Activated T-cell treated with anti-CD3 and anti-CD28 coated beads for 24 hours (primary cell): ENCODE measurements at places on chromosomes 11 and 22.

DNA sequence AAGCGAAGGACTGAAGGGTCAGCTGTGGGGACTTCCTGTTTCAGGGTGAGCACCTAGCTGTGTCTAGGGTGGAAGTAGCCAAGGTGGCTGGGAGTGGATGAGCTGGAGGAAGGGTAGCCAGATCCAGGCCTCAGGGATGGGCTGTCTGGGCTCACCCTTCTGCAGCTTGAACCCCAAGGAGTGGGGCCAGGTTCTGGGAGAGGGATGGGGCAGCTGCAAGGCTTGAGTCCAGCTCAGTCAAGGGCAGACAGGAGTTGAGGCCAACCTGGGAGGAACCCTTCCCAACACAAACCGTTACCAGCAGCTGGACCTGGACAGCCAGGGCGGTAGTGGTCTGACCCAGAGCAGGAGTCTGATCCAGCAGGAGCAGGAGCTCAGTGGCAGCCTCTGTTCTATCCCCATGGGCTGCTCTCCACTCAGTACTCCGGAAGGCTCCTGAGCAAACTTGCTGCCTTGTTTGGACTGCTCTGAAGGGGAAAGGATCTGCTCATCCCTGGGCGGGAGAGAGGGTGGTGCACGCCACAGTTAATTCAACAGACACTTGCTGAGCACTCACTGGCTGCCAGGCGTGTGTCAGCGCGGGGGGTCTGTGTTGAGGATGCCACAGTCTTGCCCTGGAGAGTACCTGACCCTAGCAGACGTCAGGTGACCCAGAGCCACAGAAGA lies 53.8 kb upstream of the THY1 start:
- DNase-seq: no peak

GRCh38 chr11:67194096-67194495 lies 72.2 kb upstream of the GRK2 start:
- no peak for DNase-seq

DNA sequence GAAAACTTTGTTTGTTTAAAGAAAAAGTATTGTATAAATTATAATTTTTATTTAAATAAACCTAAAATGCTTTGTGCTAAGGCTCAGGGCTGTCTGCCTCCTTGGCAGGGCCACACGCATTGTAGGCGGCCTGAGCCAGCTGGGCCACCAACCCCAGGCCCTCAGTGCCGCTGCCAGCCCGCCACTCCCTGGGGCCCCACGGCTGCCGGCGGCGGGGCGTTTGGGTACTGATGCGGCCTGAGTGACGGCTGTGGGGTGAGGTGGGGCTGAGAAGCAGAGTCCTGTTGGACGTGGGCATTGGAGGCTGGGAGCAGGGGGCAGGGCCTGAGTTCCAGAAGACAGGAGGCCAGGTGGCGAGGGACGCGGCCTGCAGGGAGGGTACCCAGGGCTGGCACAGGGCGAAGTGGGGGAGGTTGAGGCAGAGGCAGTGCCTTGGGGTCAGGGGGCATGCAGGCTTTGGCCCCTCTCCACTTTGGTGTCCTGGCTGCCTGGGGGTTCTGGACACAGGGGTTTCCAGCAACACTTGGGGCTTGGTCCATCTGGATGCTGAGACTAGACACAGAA lies 58.3 kb downstream of the CERK start:
- DNase-seq: no peak

GRCh38 chr11:64000740-64001483 lies 14.7 kb downstream of the OTUB1 start:
- DNase-seq: no peak

DNA sequence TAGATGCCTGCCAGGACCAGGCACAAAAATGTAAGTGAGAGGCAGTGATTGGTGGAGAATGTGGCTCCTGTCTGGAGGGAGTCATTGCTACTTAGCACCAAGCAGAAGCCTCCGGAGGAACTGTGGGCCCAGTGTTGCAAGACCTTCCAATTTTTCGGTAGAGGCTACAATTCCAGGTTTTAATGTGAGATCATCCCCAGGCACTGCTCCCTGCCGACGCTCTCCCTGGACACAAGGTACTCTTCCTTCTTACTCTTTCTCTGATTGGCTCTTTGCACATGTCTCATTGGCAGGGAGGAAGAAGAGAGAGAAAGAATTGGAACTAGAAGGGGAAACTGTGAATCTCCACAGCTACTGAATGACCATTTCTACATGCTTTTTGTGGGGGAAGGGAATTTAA lies 53.7 kb upstream of the EP300 start:
- DNase-seq: no peak

GRCh38 chr11:122721201-122721963 lies 65.9 kb downstream of the UBASH3B start:
- DNase-seq: no peak

GRCh38 chr22:44968736-44969135 lies 41.1 kb downstream of the PHF21B start:
- DNase-seq: no peak

DNA sequence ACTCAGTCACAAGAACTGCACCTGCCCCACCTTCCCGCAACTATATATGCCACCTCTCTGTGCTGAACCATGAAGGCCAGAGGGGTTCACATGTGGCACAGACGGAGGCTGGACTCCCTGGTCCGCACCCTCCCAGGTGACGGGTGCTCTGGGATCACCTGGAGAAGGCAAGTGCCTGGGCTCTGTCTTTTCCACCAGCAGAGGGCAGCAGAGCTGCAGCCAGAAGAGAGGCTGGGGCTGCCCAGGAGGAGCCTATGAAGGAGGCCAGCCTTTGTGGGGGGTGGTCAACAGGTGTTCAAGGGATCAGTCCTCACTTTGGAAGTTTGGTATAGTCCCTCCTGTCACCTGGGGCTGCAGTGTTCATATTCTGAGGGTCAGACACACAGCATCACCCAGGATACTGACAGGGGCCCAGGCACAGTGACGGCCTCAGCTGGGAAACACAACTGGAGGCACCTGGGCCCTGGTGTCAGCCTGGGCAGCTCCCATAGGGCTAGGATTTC lies 39.2 kb upstream of the IGLL5 start:
- DNase-seq: peak; percentile 66

- no peak for DNase-seq
Measured at GRCh38 chr11:109223451-109223850, 198.5 kb upstream of the C11orf87 start.

- no peak for DNase-seq
Measured at GRCh38 chr11:38060136-38060535, 1462.1 kb upstream of the RAG2 start.

DNA sequence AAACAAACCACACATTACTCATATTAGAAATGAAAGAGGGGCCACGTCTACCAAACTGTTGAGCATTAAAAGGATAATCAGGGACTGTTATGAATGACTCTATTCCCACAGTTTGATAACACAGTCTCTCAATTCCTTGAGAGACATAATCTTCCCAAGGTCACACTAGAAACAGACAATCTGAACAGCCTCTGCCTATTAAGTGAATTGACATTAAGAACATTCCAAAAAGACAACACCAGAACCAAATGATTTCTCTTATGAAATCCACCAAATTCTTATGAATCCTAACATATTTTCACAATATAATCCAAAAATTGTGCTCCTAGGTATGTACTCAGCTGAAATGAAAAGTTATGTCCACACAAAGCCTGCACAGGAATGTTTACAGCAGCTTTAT lies 4.6 kb downstream of the RFPL1 start:
- DNase-seq: no peak

- DNase-seq: no peak
Measured at GRCh38 chr11:20368438-20368837, 4.9 kb downstream of the HTATIP2 start.

DNA sequence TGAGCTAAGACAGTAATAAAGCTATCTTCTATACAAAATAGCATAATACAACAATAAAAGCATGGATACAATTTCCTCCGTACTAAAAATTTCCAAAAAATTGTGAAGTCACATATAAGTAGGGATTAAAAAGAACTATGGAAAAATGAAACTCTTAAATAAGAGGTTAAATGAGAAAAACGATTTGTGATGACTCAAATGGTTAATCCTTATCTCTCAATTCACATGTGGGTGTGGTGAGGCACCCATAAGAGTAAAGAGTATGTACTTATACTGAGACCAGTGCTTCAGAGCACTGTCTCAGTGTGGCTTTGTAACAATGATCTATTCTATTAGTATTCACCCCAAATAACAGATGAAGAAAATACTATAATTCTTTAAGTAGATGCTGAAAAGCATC lies 25.0 kb upstream of the CCDC34 start:
- no peak for DNase-seq

DNA sequence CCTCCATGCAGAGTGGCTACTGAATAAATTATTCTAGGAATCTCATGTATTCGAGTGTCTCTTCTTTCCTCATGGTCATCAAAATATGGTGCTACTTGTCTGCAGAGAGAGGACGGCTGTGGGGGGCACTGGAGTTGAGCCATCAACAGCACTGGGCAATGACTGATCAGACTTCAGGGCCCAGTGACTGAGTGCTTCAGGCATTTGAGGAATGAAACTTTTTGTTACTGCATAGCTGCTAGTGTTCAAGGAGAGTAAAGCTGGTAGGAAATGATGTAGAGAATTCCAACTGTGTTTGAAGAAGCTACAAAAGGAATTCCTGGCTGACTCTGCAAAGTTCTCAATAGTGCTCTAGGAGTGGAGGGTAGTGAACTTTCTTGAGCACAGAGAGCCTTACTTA lies 277.7 kb downstream of the CADM1 start:
- DNase-seq: no peak

GRCh38 chr11:47908198-47908597 lies 60.0 kb upstream of the NUP160 start:
- DNase-seq: no peak

GRCh38 chr11:18802381-18803257 lies 11.0 kb upstream of the PTPN5 start:
- peak; percentile 27 for DNase-seq

- no peak for DNase-seq
Measured at GRCh38 chr11:4183410-4184057, 88.9 kb downstream of the RRM1 start.

DNA sequence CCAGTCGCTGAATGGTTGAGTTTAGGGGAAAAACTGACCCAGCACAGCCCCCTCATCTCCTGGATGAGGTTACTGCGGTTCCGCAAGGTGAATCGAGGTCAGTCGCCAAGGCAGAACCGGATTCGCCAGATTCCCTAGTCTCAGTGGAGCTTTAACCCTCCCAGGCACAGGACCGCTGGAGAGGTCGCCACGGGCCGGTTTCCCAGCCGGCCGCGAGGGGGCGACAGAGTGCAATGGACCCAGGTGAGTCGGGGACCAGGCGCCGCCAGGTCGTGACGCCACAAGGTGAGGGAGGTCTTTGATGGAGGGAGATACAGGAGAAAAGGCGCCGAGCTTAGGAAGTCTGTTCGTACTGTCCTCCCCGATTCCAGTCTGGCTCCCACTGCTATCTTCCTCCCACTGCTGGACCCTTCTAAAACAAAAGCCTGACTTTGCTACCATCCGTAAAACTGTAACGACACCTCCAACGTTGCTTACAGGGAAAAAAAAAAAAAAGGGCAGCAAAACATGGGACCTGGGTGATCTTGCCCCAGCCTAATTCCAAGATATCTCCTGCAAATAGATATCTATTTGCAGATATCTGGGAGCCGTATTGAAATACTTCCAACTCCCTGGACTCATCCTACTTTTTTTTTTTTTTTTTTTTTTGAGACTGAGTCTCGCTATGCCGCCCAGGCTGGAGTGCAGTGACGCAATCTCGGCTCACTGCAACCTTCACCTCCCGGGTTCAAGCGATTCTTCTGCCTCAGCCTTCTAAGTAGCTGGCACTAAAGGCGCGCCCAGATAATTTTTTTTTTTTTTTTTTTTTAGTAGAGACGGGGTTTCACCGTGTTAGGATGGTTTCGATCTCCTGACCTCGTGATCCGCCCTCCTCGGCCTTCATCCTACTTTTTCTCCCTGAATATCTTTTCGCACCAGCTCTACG lies 1.4 kb upstream of the GGA1 start:
- peak; percentile 86 for DNase-seq

- DNase-seq: no peak
Measured at GRCh38 chr11:119189393-119189792, 4.1 kb downstream of the NHERF4 start.

- no peak for DNase-seq
Measured at GRCh38 chr11:12170984-12171383, 60.6 kb downstream of the MICAL2 start.

DNA sequence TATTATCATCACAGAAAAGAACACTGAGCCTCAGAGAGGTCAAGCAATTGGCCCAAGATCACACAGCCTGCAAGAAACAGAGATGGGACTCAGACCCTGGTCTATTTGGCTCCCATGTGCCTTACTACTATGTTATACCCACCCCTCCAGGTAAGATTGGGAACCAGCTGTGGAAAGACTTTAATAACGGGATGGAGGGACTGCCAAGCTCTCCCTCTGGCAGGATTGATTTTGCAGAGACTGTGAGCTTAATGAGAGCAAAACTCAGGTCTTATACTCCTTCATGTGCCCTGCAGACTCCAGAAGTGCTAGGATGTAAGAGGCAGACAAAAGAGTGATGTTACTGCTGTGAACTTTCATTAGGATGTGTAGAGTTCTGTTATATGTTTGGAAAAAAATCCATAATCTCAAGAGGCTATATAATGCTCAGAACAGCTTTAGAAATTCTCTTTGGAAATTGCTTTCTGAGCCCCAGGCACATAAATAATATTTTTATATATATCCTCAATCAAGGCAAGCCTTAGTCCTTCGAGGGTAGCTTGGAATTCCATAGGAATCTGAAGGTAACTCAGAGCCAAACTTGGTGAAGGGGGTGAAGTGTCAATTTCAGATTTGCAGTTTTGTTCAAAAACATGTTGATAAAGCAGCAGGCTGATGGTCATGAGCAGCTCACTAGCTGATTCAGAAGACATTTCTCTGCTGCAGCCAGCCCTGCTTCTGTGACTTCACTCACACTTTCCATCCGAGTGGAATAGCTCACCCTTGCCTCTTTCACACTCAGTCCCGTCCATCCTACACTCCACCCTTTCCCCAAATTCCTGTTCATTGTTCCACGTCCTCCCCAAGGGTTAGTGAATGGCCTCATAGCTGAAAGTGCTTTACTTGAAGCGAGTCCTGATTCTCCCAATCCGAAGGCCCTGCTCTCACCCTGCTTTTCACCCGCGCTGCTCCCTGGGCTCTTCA lies 188.8 kb downstream of the SNX19 start:
- no peak for DNase-seq
